Hepatocyte (in vitro differentiated cells): ENCODE measurements at places on chromosomes 4 and X. TPM values are rescaled to one million over a fixed set of nuclear protein-coding genes. Genes with fewer than 3 reads are reported as not detected.

DNA sequence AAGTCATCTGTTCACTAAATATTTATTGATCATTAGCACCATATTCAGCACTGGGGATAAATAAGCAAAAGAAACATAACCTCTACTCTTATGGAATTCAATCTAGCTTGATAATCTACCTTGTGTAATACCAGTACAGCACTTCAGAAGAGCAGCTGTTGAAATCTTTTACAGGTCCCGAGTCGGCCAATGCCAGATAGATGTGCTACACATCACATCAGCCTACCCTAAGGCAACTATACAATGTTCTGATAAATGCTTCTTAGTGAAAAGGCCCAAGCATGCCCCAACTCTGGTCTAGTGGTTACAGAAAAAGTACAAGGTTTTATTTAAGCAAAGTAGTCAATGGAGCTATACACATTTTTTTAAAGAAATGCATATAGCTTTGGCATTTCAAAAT lies 68.7 kb downstream of the MAPK10 start:
- DNase-seq, result no peak
- no peak overlapping the region for H3K4me3 ChIP-seq
- no peaks in the 10 kb centered on the region for H3K27me3 ChIP-seq
- H3K4me1 ChIP-seq, result no peaks in the 10 kb centered on the region
- no peak overlapping the region for H3K27ac ChIP-seq
- H3K36me3 ChIP-seq, result no peaks in the 10 kb centered on the region

DNA sequence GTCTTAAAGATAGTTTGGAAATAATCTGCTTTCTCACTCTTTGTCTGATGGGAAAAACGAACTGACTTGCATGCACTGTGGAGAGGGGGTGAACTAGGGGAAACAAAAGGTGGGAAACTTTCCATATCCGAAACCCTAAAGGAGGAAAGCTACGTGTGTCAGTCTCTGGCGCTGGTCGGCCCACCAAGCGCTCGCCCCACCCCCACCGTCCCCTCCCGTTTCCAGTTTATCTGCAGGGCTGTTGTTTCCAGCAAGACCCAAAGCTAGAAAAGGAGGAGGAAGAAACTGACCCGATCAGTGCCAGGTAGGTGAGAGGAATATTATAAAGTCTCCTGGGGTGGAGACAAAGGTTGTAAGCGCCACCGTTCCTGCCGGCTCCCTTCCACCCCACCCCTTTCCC lies 552 bp downstream of the TCEAL9 start:
- H3K4me3 ChIP-seq, result peak overlapping the region; percentile 54
- no peaks in the 10 kb centered on the region for H3K36me3 ChIP-seq
- H3K27ac ChIP-seq, result peak overlapping the region; percentile 97
- no peaks in the 10 kb centered on the region for H3K4me1 ChIP-seq
- H3K27me3 ChIP-seq, result no peaks in the 10 kb centered on the region

DNA sequence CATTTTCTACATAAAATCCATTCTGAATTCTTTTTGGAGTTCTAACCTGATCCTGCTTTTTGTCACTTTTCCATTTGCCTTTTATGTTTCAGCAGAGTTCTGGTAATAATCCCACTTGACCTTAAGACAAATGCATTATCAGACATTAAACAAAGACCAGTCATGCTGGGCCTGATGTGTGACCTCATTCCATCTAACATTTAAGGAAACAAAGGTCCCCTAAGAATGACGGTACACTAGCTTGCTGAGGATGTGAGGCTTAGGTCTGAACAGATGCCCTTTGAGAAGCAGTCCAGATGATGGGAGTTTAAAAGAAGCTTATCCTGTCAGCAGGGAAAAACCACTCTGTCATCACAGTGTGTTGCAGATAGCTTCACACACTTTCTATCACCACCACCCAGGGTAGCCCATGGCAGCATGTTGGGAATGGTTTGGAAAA lies 38.1 kb upstream of the PDE5A start:
- H3K27me3 ChIP-seq, result no peaks in the 10 kb centered on the region
- H3K36me3 ChIP-seq, result no peaks in the 10 kb centered on the region
- no peak overlapping the region for H3K27ac ChIP-seq
- DNase-seq, result no peak
- H3K4me3 ChIP-seq, result no peak overlapping the region

DNA sequence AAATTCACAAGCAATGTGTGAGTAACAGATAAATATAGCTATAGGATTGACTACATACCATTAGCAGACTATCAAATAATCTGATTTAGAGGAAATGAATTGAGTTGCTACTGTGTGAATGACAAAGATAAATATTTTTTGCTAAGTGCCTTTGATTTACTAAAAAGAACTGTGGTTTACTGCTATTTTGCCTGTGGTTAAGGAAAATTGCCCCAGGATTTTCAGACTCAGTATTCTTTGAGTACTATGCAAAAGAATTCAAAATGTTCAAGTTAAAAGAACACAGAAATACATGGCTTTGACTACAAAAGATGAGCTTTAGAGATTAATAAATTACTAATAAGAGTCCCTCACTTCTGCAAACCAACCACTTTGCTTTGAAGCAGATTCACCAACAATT lies 853.8 kb downstream of the ADGRL3 start:
- H3K4me1 ChIP-seq, result no peaks in the 10 kb centered on the region
- H3K27me3 ChIP-seq, result no peaks in the 10 kb centered on the region
- H3K36me3 ChIP-seq, result no peaks in the 10 kb centered on the region
- no peak overlapping the region for H3K4me3 ChIP-seq
- H3K27ac ChIP-seq, result no peak overlapping the region

- DNase-seq, result peak; percentile 34
- H3K36me3 ChIP-seq, result no peaks in the 10 kb centered on the region
- no peak overlapping the region for H3K4me3 ChIP-seq
- no peaks in the 10 kb centered on the region for H3K27me3 ChIP-seq
- peak overlapping the region; percentile 73 for H3K27ac ChIP-seq
- peaks cover 7% of the 10 kb centered on the region for H3K4me1 ChIP-seq
Measured at GRCh38 chr4:88792268-88792781, 94.7 kb upstream of the NAP1L5 start.

GRCh38 chrX:27466051-27466450 lies 2.9 kb upstream of the PPP4R3C start:
- H3K36me3 ChIP-seq, result no peaks in the 10 kb centered on the region
- no peaks in the 10 kb centered on the region for H3K4me1 ChIP-seq
- DNase-seq, result no peak
- H3K27me3 ChIP-seq, result no peaks in the 10 kb centered on the region

DNA sequence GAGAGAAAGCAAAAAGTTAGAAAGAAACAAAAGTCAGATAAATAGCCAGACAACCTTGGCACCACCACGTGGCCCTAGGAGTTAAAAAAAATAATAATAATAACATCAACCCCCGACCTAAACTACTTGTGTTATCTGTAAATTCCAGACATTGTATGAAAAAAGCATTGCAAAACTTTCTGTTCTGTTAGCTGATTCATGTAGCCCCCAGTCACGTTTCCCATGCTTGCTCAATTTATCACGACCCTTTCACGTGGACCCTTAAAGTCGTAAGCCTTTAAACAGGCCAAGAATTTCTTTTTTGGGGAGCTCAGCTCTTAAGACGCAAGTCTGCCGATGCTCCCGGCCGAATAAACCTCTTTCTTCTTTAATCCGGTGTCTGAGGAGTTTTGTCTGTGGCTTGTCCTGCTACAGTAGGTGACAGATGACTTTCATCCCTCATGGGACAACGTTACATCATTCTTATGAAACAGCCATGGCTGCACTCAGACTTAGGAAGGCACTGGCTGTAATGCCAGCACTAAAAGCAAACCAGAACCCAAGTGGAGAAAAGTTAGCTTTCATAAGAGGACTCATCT lies 520 bp downstream of the ACOX3 start:
- no peak for DNase-seq
- peak overlapping the region; percentile 38 for H3K4me3 ChIP-seq
- no peaks in the 10 kb centered on the region for H3K27me3 ChIP-seq
- H3K4me1 ChIP-seq, result peaks cover 17% of the 10 kb centered on the region
- H3K27ac ChIP-seq, result peak overlapping the region; percentile 94

DNA sequence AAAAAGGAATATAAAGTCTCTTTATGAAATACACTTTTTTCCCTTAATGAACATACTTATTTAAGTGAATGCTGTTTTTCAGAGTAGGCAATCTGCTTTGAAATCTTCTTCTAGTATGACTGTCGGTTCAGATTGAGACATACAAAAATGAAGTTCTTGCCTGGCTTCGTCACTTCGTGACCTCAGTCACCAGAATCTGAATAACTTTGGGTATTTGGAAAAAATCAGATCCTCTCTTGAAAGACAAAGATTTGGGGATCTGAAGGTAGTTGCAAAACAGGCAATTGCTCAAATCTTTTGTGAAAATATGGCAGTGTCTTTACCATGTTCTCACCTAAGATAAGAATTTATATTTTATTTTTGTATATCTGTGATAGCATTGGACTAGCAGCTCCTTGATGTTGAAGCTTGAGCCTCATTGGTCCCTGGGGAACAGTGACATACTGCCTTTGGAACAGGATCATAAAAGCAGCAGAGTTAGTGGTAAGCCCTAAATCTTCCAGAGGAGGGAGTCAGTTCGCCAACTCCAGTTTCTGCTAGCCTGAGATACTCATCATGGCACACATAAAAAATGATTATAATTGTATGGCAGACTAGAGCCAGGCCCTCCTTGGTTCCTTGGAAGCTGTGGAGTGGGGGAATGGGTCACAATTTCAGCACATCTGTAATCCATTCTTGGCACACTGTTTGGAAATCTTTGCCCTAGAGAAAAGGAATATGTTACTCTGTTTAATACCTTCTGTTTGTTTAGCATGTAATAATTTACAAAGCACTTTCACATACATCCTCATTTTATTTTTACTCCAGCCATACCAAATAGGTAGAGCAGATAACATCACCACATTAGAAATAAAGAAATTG lies 5.0 kb downstream of the ARFIP1 start:
- no peaks in the 10 kb centered on the region for H3K27me3 ChIP-seq
- H3K4me1 ChIP-seq, result peaks cover 17% of the 10 kb centered on the region
- no peaks in the 10 kb centered on the region for H3K36me3 ChIP-seq
- H3K27ac ChIP-seq, result no peak overlapping the region

- DNase-seq, result no peak
- peaks cover 13% of the 10 kb centered on the region for H3K4me1 ChIP-seq
- no peak overlapping the region for H3K4me3 ChIP-seq
- H3K36me3 ChIP-seq, result no peaks in the 10 kb centered on the region
- H3K27ac ChIP-seq, result no peak overlapping the region
Measured at GRCh38 chr4:184882276-184882675, 56.5 kb upstream of the ACSL1 start.

DNA sequence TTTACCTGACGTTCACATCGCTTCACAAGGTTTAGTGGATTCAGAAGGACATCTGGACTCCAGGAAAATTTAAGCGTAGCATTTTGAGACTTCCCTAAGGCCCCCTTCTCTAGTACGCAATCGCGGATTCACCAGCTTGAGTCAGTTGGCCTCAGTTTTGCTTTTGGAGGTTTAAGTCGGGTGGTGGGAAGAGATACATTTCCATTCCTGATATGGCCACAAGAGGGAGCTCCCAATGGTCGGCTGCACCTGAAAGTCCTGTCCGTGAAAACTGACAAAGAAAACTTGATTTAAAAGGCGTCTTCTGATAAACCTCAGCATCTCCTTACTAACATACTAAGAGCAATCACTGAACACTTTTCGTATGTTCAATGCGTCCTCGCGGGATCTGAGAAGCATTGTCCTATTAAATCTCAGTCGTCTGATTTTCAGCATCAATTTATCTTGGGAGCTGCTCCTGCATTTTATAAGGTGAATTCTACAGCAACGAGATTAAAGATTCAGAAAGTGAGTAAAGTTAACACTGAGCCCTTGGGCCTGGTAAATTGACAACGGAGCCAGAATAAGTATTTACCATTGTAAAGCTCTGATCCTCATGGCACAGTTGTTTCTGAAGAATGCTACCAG lies 50.6 kb downstream of the LGI2 start:
- H3K27me3 ChIP-seq, result no peaks in the 10 kb centered on the region
- H3K36me3 ChIP-seq, result no peaks in the 10 kb centered on the region
- no peak overlapping the region for H3K4me3 ChIP-seq
- DNase-seq, result peak; percentile 79
- no peak overlapping the region for H3K27ac ChIP-seq
- no peaks in the 10 kb centered on the region for H3K4me1 ChIP-seq

GRCh38 chr4:2074588-2074987 lies 15.5 kb downstream of the NAT8L start:
- no peaks in the 10 kb centered on the region for H3K4me1 ChIP-seq
- DNase-seq, result no peak
- H3K36me3 ChIP-seq, result no peaks in the 10 kb centered on the region
- H3K4me3 ChIP-seq, result no peak overlapping the region

- H3K27ac ChIP-seq, result no peak overlapping the region
- no peak for DNase-seq
- H3K4me1 ChIP-seq, result no peaks in the 10 kb centered on the region
- no peaks in the 10 kb centered on the region for H3K27me3 ChIP-seq
- H3K4me3 ChIP-seq, result no peak overlapping the region
Measured at GRCh38 chr4:116839826-116840225, 245.6 kb downstream of the TRAM1L1 start.

DNA sequence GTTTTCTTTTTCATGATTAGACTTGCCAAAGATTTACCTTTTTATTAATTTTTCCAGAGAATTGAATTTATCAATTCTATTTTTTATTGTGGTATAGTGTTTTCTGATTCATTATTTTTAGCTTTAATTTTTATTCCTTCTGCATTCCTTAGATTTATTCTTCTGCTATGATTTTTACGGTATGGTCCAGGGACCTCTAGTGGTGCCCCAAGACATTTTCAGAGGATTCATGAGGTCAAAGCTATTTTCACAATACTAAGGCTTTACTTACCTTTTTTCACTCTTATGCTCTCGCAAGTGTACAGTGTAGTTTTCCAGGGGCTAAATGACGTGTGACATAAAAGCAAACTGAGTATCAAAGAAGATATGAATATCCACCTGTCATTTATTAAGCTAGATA lies 8.0 kb downstream of the RADX start:
- no peak overlapping the region for H3K4me3 ChIP-seq
- no peaks in the 10 kb centered on the region for H3K4me1 ChIP-seq
- no peaks in the 10 kb centered on the region for H3K27me3 ChIP-seq

DNA sequence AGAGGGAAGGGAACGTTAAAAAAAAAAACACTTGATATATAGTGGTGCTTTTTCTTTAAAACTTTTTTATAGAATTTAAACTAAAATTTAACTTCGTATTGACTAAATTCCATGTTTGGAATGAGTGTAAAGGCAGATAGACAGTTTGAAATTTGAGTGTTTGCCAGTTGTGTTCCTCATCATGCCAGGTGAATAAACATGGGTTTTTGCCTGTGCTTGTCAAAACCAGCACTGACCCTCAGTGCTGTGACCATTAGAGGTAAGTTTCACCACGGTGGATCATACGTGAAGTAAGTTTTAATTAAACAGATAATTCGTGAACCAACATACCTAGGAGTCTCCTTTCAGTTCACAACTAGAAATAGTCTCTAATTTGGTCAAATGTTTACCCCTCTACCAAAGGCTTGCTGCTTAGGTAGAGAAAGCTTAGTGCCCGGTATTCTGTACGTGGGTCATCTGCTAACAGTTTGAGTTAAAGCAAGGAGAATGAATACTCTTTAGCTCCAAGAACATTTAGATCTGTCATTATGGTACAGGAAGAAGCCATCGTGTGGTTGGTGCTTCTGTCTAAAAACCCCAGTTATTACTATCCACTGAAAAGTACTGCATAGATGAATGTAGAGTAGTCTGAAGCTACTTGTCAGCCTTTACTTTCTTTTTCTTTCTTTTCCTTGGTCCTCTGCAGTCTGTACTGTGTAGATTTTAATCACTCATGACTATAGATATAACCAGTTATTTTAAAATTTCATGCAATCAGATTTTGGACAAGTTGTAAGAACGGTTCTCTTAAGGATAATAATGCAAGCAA lies 32.7 kb downstream of the KIAA0232 start:
- no peaks in the 10 kb centered on the region for H3K27me3 ChIP-seq
- no peak overlapping the region for H3K27ac ChIP-seq
- no peak overlapping the region for H3K4me3 ChIP-seq
- H3K36me3 ChIP-seq, result no peaks in the 10 kb centered on the region
- DNase-seq, result no peak
- no peaks in the 10 kb centered on the region for H3K4me1 ChIP-seq

Gene TRIM60
- total RNA-seq, result not detected in 2 replicates

Gene CT45A3
- not detected in 2 replicates for total RNA-seq

Gene EMD
- 34.2 and 39.4 TPM in 2 replicates for total RNA-seq

Gene EREG
- 18.9 and 28.3 TPM in 2 replicates for total RNA-seq

Gene AKAP17A
- total RNA-seq, result 28.4 and 46.3 TPM in 2 replicates

Gene ETFDH
- 38.4 and 40.5 TPM in 2 replicates for total RNA-seq
